RPMI8226 (cell line): ENCODE measurements at places on chromosomes 1 and 21.

DNA sequence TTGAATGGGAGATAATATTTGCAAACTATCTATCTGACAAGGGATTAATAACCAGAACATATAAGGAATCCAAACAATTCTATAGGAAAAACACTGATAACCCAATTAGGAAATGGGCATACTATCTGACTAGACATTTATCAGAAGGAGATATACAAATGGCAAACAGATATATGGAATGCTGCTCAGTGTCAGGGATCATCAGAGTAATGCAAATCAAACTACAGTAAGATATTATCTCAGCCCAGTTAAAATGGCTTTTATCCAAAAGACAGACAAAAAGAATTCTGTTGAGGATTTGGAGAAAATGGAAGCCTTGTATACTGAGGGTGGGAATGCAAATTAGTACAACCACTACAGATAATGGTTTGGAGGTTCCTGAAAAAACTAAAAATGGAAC, 758.0 kb upstream of the B3GALT2 start:
- no peak for DNase-seq

- no peak for DNase-seq
Observed at GRCh38 chr1:25922056-25922970, 16.1 kb upstream of the STMN1 start.

DNA sequence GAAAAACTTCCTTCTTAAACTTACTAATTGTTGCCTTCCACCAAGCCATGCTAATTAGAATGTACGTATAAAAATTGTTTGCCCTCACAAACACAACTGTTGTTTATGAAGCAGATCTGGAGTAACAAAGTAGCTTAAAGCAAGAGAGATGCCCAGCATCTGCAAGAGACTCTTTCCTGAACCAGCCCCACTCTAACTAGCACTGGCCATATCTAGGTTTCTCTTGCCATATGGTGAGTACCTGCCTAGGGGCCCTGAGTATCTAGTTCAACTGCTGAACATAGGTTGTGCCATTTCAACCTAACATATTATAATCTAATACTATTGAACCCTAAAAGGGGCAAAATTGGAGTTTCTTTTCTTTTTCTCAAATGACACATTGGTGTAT, 883.4 kb upstream of the B3GALT2 start:
- DNase-seq = no peak

- DNase-seq = peak; percentile 67
Observed at GRCh38 chr1:25503551-25504426, 39.6 kb upstream of the LDLRAP1 start.

GRCh38 chr21:32940079-32941014, 85.4 kb upstream of the OLIG2 start:
- peak; percentile 70 for DNase-seq

- no peak for DNase-seq
Observed at GRCh38 chr1:195898924-195899323, 709.3 kb downstream of the KCNT2 start.

DNA sequence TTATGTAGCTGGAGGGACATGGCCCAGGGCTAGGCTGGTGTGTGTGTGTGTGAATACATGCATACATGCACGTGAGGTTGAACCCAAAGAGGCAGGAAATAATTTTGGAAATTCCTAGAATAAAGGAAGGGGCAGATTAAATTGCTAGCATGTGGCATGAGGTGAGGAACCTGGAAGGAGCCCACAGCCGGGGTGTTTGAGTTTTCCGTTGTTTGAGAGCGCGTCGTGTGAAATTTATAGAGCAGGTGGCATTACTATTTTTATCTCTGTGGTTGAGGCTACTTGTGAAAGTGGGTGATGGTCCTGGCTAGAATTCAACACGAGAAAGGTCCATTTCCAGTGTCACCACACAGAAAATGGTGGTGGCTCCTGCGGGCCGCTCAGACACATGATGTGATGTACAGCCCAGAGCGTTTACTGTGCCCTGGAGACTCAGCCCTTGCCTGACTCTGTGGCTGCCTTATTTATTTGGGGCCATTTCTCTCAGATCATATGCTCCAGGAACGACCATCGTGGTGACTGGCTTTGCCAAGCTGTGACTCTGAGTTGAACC, 48.0 kb downstream of the BACE2 start:
- peak; percentile 63 for DNase-seq

- peak; percentile 83 for DNase-seq
Observed at GRCh38 chr1:21659099-21659923, 9.8 kb downstream of the RAP1GAP start.

- peak; percentile 27 for DNase-seq
Observed at GRCh38 chr1:243946946-243947345, 96.9 kb upstream of the AKT3 start.

GRCh38 chr1:184143449-184143848, 91.9 kb downstream of the TSEN15 start:
- no peak for DNase-seq

DNA sequence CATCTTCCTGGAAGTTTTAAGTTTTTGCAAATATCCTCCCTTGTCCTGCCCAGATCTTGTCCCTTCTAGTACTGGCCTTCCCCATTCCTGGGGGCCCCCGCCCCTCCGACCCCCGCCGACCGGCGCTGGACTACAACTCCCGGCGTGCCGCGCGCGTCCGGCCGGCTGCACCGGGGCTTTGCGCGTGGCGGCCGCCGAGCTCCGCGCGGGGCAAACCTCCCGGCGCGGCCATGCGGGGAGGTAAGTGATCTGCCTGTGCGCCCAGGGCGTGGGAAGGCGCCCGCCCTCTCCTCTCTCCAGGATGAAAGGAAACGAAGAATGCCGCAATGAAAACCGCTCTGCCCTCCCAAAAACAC, 3.2 kb upstream of the SAMD13 start:
- peak; percentile 46 for DNase-seq

DNA sequence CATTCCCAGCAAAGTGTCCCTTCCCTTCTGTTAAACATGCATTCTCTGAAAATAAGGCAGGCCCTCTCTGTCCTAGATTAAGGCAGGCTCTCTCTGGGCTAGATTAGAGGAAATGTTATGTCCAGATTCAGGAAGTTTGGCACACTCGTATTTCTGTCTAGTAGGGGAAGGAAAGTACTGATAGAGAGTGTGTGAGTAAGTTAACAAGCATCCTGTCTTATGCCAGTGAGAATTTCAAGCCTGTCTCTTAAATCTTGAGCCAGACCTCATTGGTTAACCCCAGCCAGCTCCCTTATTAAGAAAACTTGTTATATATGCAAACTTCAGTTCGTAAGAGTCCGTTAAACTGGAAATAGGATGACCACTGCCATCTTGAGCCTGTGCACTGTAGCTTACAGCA, 31.6 kb downstream of the IGSF5 start:
- DNase-seq = no peak

DNA sequence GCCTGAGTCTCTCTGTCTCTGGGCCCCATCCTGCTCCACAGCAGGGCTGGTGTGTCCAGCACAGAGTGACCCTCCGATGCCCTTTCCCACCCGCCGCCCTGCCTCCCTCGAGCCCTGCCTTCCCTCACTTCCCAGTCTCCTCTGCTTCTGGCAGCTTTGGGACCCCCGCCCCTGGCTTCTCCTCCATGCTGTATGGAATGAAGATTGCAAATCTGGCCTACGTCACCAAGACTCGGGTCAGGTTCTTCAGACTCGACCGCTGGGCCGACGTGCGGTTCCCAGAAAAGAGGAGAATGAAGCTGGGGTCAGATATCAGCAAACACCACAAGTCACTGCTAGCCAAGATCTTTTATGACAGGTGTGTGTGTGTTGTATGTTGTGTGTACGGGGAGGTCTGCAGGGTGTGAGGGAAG, 14.3 kb downstream of the MOV10 start:
- DNase-seq = no peak

GRCh38 chr1:86706018-86706635, 1.8 kb downstream of the SH3GLB1 start:
- DNase-seq = no peak

- DNase-seq = no peak
Observed at GRCh38 chr1:88321706-88322105, 362.4 kb upstream of the PKN2 start.

GRCh38 chr1:64745986-64746940, 1.4 kb downstream of the RAVER2 start:
- no peak for DNase-seq

DNA sequence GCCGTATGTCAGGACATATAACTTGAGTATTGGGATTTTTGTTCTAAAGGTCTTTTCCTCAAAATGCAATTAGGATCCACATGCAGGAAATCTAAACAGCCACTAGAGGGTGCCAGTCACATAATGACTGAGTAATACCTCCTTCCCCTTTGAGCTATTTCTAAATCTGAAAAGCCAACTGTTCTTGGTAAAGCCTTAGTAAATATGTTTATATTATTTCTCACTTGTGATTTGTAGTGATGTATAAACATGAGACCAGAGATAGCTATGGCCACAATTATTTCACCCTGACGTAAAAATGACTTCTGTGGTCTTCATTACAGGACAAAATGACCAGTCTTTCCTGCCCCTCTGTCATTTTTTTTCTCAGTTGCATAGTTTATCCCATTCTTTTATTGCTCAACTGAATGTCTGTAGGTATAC, 41.0 kb upstream of the DR1 start:
- peak; percentile 53 for DNase-seq

DNA sequence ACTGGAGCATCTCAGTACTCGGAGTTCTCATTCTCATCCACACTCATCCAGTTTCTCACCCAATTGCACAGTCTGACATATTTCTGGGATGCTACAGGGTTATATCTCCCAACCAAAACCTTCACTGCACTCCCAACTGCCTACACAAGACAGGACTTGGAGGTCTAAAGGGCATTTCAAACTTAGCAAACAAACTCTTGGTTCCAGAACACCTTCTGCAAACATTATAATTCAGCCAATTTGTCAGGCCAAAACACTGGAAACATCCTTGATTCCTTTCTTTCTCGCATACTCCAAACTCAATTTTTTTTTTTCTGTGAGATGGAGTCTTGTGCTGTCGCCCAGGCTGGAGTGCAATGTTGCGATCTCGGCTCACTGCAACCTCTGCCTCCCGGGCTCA, 7.9 kb downstream of the SLAMF1 start:
- DNase-seq = no peak

DNA sequence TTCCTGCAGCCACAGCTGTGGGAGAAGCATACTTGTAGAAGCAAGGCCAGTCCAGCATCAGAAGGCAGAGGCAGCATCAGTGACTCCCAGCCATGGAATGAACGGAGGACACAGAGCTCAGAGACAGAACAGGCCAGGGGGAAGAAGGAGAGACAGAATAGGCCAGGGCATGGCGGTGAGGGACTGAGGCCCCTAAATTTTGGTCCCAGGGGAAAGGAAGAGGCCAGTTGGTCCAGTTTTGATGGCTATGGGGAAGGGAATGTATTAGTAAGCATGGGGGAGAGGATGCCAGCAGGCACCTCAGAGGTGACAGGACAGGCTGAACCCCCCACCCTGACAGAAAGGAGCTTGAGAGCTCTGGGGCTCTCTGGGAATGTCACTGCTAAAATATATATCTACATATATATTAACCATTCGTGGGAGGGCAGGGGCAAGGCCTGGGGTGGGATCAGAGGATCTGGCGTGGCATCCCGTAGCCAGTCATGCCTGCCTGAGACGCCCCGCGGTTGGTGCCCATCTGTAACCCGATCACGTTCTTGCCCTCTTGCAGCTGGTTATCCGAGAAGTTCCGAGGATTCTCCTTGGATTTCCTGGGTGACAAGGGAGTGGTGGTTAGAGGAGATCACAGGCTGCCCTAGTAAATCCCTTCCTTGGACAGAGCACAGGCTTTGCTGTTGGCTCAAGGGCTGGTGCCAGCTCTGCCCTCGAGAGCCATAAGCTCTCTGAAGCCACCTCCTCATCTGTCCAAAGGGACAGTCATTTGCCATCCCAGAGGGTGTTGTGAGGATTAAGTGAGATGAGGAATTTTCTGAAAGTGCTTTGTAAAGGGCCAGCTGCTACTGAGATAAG, 6.7 kb downstream of the TAGLN2 start:
- no peak for DNase-seq

GRCh38 chr1:150281221-150281757, 1.1 kb upstream of the CIART start:
- DNase-seq = peak; percentile 82

GRCh38 chr1:201311356-201312011, 28.2 kb downstream of the PKP1 start:
- no peak for DNase-seq

- no peak for DNase-seq
Observed at GRCh38 chr1:206108635-206109034, 8.6 kb downstream of the AVPR1B start.

GRCh38 chr1:41859686-41860085, 59.0 kb downstream of the HIVEP3 start:
- DNase-seq = no peak

GRCh38 chr1:22916471-22916820, 56.2 kb downstream of the LACTBL1 start:
- no peak for DNase-seq

- DNase-seq = peak; percentile 90
Observed at GRCh38 chr21:39867198-39867650, at the start of gene PCP4. Gene PCP4, plus strand, starts transcription at chr21:39867438. Its CDS starts 64 bp downstream, at chr21:39867502.

DNA sequence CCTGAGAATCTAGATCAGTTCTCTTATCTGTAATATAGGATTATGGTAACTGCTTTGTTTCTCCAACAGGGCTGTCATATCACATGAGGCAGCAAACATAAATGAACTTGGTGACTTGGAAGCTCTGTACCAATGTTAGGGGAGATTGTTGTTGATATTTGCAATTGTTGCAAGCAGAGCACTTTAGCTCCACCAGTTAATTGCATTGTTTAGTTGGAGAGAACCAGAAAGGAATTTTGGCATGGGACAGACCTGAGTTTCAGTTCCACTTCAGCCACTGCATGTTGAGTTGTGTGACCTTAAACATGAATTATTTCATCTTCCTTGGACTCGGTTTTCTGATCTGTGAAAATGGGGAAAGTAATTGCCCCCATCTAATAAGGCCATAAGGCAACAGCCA, 142.3 kb upstream of the JUN start:
- peak; percentile 85 for DNase-seq

DNA sequence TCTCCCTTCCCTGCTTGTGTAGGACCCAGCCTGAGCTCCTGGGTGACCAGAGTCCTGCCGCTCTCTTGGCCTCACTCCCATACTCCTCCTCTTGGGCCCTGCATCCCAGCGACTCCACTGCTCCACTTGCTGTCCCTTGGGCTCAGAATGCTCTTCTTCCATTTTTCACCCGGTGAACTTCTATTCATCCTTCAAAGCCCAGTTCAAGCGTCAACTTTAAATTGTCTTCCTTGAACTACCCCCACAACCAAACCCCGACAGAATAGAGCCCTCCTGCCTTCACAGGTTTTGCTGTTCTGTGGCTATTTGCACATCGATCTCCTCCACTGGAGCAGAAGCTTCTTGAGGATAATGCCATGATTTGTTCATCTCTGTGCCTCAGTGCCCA, 215.4 kb upstream of the EDN2 start:
- DNase-seq = no peak
